ENCODE measurements at places on chromosomes 6 and 20.

GRCh38 chr20:17688965-17689364, 6.9 kb upstream of the RRBP1 start:
- no peak for DNase-seq

DNA sequence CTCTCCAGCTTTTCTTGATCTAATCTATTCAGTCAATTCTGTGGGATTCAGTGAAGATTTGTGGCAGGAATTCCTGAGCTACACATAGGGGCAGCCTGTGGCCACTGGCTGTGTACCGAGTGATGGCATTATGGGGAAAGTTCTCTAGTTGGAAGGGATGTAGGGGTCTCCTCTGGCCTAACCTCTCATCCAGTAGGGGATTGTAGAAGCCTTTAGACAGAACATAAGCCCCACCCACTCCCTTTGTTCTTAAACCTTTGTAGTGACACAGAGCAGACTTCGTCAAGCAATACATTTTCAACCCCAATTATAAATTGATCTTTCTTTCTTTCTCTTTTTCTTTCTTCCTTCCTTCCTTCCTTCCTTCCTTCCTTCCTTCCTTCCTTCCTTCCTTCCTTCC, 188.9 kb downstream of the QKI start:
- DNase-seq, result no peak

- no peak for DNase-seq
Measured at GRCh38 chr6:149231778-149232177, 85.7 kb upstream of the TAB2 start.

GRCh38 chr6:71707059-71707458, 179.3 kb upstream of the RIMS1 start:
- no peak for DNase-seq

GRCh38 chr6:31651602-31652191, 764 bp downstream of the BAG6 start:
- DNase-seq, result peak; percentile 82

- DNase-seq, result no peak
Measured at GRCh38 chr6:119672725-119673124, 323.2 kb upstream of the MAN1A1 start.

- DNase-seq, result no peak
Measured at GRCh38 chr6:98932381-98932780, 15.4 kb downstream of the FBXL4 start.
